Activated CD4-positive, alpha-beta T cell treated with anti-CD3 and anti-CD28 coated beads, Interleukin-10, Interleukin-2, amounts not matched to agents 100 ng/mL and 50 ng/mL, durations not matched to agents 16 hours and 8 hours (primary cell): ENCODE measurements at places on chromosomes 6 and 20.

GRCh38 chr6:36594816-36595643, 868 bp downstream of the SRSF3 start:
- DNase-seq = peak; percentile 45

DNA sequence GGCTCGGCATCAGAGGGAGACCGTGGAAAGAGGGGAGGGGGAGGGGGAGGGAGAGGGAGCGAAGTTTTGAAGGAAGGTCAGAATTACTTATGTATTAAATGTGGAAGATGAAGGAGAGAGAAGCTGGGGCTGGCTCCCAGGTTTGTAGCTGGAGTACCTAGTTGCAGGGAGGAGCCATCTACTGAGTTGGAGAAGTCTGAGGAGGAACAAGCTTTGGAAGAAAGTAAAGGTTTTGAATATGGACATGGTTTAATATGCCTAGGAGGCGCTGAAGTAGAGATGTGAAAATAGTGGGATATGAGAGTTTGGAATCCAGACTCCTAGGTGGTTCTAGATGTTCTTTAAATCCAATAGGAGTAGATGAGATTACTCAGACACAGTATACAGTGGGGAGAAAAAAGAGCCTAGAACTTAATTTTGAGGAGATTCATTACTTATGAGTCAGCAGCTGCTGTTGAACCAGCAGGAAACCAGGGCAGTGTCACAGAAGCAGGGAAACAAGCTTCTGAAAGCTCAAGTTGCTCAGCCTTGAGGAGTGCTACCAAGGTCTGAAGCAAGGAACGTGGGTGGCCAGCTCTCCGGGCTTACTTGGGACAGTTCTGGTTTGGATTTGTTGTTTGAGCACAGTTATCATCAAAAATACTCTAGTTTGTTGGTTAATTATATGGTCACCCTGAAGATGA, 149.3 kb downstream of the UTRN start:
- DNase-seq = no peak

DNA sequence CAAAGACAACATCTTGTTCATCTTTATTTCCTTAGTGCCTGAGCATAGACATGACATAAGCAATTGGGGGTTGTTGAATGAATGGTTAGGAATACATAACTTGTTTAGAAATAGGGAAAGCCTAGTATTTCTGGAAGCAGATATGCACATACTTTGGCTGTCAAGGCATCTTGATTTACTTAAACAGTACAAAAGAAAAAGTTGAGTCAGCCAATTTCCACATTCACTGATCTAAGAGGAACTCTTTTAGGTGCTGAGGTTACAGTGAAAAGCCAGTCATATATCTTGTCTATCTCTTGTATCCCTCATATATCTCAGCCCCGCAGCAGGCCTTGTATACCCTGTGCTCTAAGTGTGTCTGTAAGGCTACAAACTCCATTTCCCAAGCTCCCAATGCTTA, 11.6 kb downstream of the ZKSCAN4 start:
- DNase-seq = no peak

- DNase-seq = no peak
These were observed 110.2 kb downstream of the GJA10 start for GRCh38 chr6:90004511-90004910.

GRCh38 chr20:62032609-62033368, 32.9 kb downstream of the TAF4 start:
- no peak for DNase-seq

GRCh38 chr6:161038229-161039031, 46.9 kb downstream of the MAP3K4 start:
- peak; percentile 43 for DNase-seq

DNA sequence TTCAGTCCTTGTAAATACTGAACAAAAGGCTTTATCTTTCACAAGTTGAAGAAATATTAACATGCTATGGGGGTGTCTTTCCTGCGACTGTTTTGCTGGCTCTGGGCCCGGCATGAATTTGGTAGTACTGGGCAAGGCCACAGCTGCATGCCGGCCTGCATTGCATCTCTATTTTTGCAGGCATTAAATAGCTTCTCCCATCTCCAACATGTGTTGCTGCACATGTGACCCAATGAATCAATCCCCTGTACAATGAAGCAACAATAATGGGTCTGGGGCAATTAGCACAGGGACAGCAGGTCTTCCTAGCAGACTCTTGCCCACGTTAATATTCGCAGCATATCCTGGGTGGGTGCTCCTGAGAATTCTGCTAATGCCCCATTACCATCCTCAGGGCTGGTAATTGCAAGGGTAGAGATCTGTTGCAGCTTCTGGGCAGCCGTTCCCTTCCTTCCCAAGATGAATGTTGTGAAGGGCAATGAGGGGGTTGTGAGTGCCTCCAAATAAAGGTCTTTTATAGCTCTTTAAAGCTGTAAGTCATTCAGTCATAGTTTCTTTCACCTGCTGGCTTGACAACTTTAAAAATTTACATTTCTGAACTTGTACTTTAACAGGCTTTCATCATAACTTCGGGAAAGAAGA, 24.3 kb upstream of the CDYL start:
- DNase-seq = no peak

GRCh38 chr20:40688129-40689099, 622 bp downstream of the MAFB start:
- no peak for DNase-seq

DNA sequence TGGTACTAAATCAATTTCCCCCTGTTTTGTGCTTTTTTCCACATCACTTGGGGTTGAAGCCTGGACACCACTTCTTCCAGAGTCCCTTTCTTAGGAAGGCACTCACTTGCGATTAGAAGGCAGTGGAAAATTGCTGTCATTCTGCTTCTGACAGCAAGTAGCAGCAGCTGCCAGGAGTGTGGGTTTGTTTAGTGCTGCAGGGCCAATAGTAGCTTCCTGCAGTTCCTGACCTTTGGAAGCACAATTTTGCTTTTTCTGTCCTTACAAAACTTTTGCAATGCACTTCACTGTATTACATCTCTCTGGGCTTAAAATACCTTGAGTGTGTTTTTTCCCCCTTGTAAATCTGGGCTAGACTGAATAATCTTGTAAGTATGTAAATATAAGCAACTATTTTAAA, 12.5 kb upstream of the HLA-DRA start:
- DNase-seq = no peak

GRCh38 chr6:113694278-113695077, 162.7 kb upstream of the MARCKS start:
- DNase-seq = no peak

- no peak for DNase-seq
These were observed 90.0 kb downstream of the ATP9A start for GRCh38 chr20:51678026-51678697.

DNA sequence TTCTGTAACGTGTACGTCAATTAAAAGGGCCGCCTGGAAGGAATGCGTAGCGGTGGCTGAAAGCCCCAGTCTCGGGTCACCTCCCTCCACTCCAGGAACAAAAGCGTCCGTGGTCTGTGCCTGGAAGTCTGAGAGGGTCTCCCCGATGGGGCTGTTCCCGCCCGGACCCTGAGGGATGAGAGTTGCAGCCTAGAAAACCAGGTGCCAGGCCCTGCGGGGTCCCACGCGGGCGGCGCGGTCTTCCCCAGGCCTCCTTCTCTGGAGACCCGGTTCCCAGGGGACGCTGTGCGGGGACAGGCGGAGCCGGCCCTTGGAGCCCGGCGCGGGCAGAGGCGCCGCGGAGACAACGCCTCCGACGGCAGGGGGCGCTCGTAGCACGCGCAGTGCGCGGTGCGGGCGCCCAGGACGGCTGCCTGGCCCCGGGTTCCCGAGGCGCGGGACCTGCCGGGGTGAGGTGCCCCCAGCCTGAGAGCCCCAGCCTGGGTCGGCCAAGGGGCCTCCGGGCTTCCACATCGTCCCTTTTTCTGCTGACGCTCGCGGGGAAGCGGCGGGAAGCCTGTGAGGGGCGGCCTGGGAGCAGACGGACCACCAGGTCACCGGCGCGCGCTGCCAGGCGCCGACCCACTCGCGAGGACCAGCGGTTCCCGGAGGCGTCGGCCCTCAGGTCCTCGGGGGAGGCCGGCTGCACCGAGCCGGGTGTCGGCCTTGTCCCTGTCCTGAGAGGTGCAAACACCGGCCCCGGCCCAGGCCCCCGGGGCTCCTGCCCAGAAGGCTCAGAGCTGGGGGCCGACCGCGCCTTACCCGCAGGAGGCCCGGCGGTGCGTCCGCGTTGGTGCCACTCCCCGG, 5.3 kb upstream of the FOXC1 start:
- DNase-seq = peak; percentile 67

- no peak for DNase-seq
These were observed 89.2 kb upstream of the RNF217 start for GRCh38 chr6:124873066-124873410.

GRCh38 chr6:138972226-138972665, 15.8 kb downstream of the REPS1 start:
- DNase-seq = no peak

GRCh38 chr6:106535012-106535411, 94.3 kb downstream of the RTN4IP1 start:
- no peak for DNase-seq

- no peak for DNase-seq
These were observed 175.7 kb downstream of the REV3L start for GRCh38 chr6:111307275-111307858.

GRCh38 chr6:41937472-41937860, 4.1 kb downstream of the CCND3 start:
- no peak for DNase-seq

DNA sequence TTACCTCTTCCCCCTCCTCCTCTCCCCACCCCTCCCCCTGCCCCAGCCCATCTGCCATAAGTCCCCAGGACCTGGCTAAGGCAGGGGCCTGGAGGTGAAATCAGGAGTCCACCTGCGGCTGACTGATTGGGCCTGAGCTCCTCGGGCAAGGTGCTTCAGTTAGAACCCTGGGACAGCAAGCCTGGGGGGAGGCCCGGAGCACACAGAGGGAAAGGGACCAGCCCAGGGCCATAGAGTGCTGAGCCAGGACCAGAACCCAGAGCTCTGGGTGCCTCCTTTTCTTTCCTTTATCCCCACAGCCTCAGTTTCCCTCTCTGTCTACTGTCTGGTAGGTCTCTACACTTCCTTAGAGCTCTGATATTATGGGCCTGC, 35.7 kb upstream of the VEGFA start:
- DNase-seq = no peak

- DNase-seq = no peak
These were observed 548.6 kb upstream of the BTBD3 start for GRCh38 chr20:11368965-11369711.

- DNase-seq = no peak
These were observed 49.3 kb upstream of the KIF13A start for GRCh38 chr6:18036781-18037180.

- no peak for DNase-seq
These were observed 301.0 kb upstream of the SLC35B3 start for GRCh38 chr6:8736156-8736895.

DNA sequence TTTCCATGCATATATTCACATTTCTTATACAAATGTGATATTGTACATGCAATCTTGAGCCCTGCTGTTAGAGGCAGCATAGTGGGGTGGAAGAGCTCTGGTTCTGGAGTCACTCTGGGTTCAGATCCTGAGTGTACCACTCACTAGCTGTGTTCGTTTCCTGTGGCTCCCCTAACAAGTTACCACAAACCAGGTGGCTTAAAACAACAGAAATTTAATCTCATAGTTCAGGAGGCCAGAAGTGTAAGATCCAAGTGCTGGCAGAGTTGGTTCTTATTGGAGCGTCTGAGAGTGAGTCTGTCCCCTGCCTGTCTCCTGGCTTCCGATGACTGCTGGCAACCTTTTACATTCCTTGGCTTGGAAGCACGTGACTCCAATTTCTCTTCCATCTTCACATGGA, 115.6 kb downstream of the MAP3K7 start:
- DNase-seq = no peak

DNA sequence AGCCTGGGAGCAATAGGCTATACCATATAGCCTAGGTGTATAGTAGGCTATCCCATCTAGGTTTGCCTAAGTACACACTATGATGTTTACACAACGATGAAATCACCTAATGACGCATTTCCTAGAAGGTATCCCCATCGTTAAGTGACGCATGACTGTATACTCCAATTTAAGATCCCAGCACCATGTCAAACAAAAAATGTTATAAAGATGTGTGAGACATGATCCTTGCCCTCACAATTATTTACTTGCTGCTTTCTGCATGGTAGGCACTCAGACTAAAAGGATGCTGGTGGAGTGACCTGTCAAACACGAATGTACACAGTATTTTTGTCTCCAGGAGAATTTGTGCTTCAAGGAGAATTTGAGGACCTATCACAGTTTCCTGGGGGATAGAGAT, 32.3 kb downstream of the SNAP25 start:
- no peak for DNase-seq

- no peak for DNase-seq
These were observed 270.2 kb upstream of the SLC35B3 start for GRCh38 chr6:8705435-8706020.

DNA sequence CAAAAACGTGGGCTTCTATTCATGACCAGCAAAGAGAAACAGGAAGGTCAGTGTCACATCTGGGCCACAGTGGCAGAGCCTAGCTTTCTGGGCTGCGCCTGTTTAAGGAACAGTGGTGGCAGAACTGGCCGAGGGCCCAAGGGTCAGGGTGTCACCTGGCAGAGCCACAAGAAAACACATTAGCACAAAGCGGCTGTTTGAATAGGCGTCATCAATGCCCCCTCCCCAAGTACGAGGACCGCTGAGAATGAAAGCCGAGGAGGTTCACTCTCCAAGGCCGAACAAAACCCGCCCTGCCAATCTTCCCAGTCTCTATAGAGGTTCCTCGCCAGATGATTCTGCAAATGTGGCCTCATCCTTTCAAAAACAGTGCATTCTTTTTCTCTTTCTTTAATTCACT, 125.2 kb upstream of the TRAF3IP2 start:
- DNase-seq = no peak

GRCh38 chr6:70398783-70399728, 14.3 kb upstream of the FAM135A start:
- no peak for DNase-seq

DNA sequence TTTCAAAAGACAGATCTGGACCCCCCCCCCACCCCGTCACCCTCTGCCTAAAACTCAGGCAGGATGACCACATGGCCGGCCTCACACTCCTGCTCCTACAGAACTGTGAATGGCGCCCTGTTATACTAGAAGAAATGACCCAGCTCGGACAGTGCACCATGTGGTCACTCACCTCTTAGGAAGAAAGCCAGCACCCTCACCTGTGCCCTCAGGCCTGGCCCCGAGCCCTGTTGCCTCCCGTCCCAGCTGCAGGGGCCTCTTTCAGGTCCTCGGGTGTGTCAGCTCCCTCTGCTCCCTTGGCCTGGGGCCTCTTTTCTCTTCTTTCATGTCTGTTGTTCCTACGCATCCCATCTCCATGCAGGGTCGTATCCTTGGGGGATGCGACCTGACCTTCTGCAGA, 23.7 kb downstream of the OSBPL2 start:
- DNase-seq = no peak

GRCh38 chr6:217048-217659, 75.1 kb upstream of the DUSP22 start:
- peak; percentile 65 for DNase-seq

DNA sequence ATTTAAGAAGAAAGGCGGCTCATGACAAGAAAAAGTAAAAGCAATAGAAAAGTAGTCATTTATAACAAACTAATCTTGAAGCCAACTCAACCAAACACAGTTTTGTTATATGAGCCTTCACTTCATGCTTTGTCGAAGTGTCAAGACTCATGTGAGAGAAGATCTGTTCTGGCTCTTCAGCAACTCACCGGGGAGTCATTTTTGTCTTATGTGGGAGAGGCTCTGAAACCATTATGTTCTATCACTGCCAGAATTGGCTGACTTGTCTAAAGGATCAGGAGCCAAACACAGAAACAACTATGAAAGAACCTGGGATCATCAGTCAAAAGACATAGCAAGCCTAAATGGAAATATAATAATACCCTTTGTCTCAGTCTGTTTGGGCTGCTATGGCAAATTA, 105.2 kb downstream of the CDK19 start:
- DNase-seq = no peak

- DNase-seq = no peak
These were observed 16.7 kb downstream of the RAET1E start for GRCh38 chr6:149881066-149881766.

- no peak for DNase-seq
These were observed 29.3 kb downstream of the PPARD start for GRCh38 chr6:35371494-35372262.
